ENCODE measurements at places on chromosomes 13 and 19. TPM values are rescaled to one million over a fixed set of nuclear protein-coding genes. Genes with fewer than 3 reads are reported as not detected.

DNA sequence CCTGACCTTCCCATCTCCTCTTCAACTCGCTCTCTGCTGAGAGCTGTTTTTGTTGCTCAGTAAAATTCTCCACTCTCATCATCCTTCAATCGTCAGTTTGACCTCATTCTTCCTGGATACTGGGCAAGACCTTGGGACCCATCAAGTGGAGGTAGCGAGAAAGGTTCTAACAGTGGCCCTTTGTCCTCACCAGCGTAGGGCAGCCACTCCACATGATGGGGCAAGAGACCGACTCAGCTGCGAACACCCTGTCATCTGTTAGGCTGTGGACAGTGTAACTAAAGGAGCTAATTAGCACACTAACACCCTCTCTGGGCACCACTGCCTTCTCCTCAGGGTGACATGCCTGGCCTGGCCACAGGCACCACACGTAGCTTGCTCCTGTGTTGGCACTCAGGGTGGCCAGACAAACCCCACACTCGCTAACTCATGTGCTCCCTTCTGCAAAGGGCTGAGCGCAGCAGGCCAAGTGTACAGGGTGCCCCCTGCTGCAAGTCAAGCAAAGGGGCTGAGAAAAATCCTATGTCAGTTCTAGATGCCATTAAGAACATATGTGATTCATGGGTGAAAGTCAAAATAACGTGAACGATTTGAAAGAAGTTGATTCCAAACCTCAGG is 1216.0 kb downstream of the SLITRK5 start:
- DNase-seq = no peak

- peak; percentile 21 for DNase-seq
Observed at GRCh38 chr19:4337906-4338440, 654 bp downstream of the STAP2 start.

DNA sequence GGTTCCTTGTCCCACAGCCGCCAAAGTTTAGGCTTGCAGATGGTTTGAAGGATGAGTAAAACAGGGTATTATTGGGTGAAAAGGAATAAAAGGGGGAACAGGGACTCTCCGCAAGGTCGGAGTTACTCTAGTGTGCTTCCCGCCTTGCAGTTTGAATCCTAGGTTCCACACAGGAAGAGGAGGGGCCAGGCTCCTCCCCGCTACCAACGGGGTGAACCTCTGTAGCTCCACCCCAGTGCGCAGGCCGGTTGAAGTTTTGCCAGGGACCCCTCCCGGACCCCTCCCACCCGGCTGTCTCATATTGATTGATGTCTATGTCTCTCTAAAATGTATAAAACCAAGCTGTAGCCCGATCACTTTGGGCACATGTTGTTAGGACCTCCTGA is 11.6 kb upstream of the GTF2F2 start:
- DNase-seq = no peak

The NKPD1 gene
- 0.25 TPM for total RNA-seq

- DNase-seq = peak; percentile 25
Observed at GRCh38 chr19:38545596-38545995, 72.2 kb downstream of the MAP4K1 start.

The FFAR1 gene
- total RNA-seq = not detected

The ANGPTL8 gene
- not detected for total RNA-seq

DNA sequence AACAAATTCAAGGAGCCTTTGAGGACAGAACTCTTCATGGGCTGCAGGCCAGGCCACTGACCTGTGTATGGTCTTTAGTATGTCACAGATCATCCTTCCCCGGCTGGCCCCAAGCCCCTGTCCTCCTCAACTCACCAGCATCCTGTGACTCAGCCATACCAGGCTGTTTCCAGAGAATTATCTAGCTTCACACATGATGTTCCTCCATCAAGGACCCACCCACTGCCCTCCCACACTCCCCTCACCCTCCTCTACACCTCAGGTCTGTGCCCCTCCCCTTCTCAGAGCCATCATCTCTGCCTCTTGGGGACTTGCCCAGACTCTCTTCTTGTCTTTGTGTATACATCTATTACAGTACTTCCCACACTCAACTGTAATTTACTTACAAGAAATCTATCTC is 14.7 kb downstream of the DCT start:
- DNase-seq = no peak

The OR4F17 gene
- not detected for total RNA-seq

DNA sequence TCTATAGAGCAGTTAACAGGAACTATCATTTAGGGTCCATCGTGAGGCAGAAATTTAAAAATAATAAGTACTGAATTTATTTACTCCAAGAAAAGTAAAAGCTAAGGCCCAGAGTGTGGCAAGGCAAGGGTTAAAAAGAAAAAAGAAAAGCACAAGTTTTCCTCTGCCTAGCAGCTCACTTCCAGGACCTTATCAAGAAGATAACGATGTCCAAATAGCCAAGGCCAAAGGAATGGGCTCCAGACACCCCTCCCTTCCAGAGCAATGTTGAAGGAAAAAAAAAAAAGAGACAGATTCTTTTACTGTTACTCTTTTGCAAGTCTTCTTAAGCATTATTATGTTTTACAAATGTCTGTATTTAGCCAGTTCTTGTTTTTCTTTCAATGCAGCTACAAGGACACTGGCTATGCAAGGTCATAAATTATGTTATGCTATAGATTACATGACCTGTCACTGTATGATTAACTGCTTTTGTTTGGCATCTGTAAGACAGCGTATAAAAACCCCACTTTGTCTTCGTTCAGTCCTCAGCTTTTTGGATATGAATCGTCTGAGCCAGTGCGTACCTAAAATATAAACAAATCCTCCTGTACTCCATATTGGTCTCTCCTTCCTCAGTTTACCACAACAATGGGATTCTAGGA is 2.9 kb upstream of the ZNF700 start:
- peak; percentile 50 for DNase-seq

The WIZ gene
- total RNA-seq = 5.7 TPM

DNA sequence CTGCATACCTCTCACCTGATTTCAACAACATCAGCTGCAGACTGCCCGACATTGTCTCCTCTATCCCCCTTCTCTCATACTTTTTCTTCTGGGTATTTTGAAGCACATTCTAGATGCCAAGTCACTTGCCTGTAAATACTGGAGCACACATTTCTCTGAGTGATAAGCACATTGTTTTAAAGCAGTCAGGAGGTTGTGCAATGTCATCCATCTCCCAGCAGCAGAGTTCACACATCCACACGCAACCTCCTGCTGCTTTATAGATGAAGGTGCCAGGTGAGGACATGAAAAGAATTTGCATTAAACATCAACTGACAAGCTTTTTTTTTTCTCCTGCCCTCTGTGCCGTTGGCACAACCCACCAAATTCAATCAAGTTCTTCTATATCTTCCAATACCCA is 5.5 kb downstream of the UPK1A start:
- DNase-seq = peak; percentile 47

The PRX gene
- total RNA-seq = 10.2 TPM

The NDUFB7 gene
- 164 TPM for total RNA-seq

The MAP4K1 gene
- total RNA-seq = 0.57 TPM

The PDE4A gene
- total RNA-seq = 7.0 TPM

DNA sequence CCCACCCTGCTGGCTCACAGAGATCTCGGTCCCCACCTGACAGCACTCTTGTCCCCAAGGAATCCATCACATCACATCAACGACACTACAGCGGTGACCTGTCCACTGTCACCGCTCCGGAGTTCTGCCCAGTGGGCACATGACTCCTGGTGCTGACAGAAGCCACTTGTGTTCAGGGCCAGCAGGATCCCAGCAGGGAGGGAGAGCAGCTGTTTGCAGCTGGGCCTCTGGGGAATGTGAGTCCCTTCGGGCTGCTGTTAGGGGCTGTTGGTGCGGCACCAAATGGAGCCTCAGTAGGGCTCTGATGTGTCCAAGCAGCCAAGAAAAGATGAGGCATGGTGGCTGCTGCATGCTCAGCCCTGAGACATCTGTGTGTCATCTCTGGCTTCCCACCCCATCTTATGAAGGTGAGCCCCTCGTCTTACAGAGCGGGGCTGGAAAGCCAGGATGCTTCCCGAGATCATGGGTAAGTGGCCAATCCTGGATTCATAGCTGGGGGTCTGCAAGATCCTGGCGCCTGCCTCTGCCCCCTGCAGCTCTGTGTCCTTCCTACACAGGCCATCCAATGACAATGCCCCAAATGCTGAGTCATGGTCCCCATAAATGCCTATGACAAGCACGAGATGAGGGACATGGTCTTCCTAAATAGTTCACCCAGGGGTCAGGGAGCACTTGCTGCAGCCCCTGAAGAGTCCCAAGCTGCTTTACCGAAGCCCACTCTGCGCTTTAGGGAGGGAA is 56.0 kb downstream of the F2RL3 start:
- no peak for DNase-seq

The KISS1R gene
- total RNA-seq = not detected

GRCh38 chr13:93169980-93170379 is 56.6 kb upstream of the GPC6 start:
- DNase-seq = peak; percentile 78

DNA sequence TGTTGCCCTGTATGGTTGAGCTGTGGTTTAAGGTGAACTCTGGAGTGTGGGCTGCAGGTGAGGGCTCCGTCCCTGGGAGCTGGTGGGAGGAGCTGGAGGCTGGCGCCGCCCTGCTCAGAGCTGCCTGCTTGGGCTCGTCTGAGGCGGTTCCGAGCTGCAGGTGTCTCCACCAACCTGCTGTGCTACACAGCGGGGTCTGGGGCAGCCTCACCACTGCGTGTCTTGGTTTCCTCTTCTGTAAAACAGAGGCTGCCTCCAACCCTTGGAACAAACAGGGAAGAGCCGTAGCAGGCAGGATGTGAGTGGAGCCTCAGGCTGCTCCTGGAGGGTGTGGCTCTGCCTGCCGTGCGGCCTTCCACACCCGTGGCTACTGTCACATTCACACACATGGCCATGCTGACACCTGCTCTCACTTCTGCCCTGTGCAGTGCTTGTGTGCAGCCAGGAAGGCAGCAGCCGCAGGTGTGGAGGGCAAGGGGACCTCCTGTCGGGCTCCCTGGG is 21.4 kb downstream of the NAXD start:
- no peak for DNase-seq

The SERP2 gene
- total RNA-seq = 9.9 TPM

The IFNL1 gene
- not detected for total RNA-seq

GRCh38 chr13:99564386-99564785 is 63.1 kb downstream of the TM9SF2 start:
- DNase-seq = no peak

The KIR2DL3 gene
- total RNA-seq = not detected

DNA sequence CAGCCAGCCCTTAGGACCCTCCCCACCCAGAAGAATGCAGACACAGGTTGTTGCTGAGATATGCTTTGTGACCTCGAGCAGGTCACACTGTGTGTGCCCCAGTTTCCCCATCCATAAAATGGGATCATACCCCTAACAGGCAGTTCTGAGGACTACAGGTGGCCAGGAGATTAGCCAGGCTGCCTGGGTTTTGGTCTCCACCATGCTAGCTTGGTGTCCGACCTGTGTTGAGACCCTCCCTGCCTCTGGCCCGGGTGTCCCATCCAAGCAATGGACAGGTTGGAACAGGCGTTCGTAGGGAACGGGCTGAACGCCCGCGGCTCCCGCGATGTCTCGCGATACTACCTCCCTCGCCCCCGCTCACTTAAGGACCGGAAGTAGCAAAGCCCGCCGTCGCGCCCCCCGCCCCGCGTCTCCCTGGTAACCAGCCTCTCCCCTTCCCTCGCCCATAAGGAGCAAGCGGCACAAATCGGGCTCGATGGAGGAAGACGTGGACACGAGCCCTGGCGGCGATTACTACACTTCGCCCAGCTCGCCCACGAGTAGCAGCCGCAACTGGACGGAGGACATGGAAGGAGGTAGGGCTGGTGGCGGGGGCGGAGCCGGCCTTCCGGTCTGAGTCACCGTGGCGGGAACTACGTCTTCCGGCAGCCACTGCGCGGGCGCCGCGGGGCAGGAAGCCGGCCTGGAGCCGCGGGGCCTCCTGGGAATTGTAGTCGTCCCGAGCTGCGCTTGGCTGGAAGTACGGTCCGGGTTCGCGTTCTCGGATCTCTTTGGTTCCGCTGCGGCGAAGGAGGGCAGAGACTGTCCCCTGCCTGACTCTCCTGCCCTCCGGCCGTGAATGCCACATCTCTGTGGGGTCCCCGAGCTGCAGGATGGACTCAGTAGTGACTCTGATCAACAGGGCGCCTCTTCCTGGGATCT is 45.4 kb downstream of the SMIM24 start:
- peak; percentile 94 for DNase-seq

The ATP4B gene
- not detected for total RNA-seq

The LAIR1 gene
- total RNA-seq = not detected

DNA sequence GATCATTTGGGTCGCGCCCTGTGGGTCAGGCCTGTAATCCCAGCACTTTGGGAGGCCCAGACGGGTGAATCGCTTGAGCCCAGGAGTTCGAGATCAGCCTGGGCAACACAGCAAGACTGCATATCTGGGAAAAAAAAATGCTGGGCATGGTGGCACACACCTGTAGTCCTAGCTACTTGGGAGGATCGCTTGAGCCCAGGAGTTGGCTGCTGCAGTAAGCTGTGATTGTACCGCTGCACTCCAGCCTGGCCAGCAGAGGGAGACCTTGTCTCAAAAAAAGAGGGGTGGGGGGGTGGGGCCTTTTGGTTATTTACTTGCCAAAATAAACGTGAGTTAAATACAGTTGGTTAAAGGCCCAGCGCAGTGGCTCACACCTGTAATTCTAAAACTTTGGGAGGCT is 9.8 kb upstream of the ZNF544 start:
- DNase-seq = no peak

The ATP1A3 gene
- not detected for total RNA-seq

DNA sequence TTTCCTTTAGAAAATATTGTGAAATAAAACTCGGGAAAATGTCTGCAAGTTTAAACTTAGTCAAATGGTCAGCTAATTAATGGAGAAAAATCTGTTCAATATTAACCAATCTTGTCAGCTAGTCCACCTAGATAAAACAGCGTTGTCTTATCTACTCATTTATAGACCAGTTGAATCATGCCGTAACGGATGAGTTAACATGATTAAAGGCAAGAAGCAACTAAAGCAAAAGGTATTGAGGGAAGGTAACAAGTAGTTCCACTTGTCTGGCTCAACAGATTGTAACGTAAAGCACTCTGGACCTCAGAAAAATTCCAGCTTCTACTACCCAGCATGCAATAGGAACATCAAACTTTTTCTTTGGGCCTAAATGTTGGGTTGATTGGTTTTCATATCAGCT is 958.2 kb downstream of the DIAPH3 start:
- DNase-seq = no peak

DNA sequence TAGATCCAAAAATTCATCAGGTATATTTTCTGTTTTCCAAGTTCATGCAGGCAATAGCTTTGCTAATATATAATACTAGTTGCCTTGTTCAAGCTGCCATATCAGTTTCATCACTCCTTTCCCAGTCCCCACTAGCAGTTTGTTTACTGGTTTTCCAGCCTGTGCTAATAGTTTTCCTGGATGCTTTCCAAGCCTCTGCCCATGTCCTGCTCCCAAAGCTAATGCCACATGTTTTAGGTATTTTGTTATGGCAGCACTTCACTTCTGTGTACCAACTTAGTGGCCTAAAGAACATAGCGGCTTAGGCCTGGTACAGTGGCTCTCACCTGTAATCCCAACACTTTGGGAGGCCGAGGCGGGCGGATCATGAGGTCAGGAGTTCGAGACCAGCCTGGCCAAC is 28.1 kb upstream of the ZNF527 start:
- DNase-seq = no peak

The IL17D gene
- total RNA-seq = 1.6 TPM

The DGKH gene
- total RNA-seq = 17.1 TPM

The KIRREL2 gene
- total RNA-seq = 0.25 TPM

GRCh38 chr13:76879883-76880270 is 6.3 kb downstream of the KCTD12 start:
- no peak for DNase-seq

Data from fibroblast of the aortic adventitia (primary cell).